ENCODE measurements at places on chromosomes 4 and X.

DNA sequence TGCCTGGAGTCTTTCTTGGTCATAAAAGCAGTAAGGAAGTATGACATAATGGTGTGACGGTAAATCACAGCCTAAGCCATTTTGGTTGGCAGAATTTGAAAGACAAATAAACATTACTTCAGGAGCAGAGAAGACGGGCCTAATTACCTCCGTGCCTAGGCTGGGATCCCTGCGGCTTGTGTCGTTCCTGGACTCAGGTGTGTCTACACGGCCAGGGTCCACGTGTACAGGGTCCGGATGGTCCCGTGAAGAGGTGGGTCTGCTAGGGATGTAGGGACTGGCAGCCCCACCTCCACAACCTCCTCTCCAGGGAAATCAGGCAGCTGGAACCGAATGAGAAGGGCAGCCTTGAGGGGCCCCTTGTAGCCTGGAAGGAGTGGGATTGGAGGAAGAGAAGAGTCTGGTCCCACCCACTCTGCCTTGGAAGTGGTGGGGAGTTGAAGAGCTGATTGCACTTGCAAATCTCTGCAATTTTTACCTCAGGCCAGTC is 55.4 kb upstream of the PLAC1 start:
- no peak for DNase-seq

DNA sequence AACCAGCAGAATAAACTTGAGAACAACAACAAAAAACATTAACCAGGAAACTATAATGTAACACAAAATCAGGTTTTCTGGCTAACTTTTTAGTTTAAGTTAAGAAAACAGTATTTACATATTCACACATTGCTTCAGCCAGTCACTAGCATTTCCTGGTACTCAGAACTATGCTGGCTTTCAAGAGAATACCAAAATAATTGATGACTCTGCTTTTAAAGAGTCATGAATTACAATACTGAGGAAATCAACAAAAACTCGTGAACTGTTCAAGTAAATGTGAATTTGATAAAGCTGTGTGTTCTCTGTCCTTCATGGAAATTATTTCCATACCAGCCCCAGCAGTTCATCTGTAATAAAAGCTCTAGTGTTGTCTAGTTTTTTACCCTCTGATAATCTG is 27.4 kb downstream of the PRSS12 start:
- no peak for DNase-seq

- DNase-seq = no peak
Observed at GRCh38 chrX:13077168-13077567, 32.7 kb upstream of the FAM9C start.

GRCh38 chr4:56183344-56183959 is 203.8 kb downstream of the AASDH start:
- DNase-seq = no peak

GRCh38 chr4:48343035-48343434 is 1.7 kb downstream of the SLAIN2 start:
- no peak for DNase-seq

GRCh38 chr4:169249214-169249973 is 21.4 kb downstream of the SH3RF1 start:
- no peak for DNase-seq

- DNase-seq = no peak
Observed at GRCh38 chr4:146567396-146567795, 45.7 kb upstream of the SLC10A7 start.
